HTR-8/SVneo (cell line): ENCODE measurements at places on chromosomes 13 and 19.

DNA sequence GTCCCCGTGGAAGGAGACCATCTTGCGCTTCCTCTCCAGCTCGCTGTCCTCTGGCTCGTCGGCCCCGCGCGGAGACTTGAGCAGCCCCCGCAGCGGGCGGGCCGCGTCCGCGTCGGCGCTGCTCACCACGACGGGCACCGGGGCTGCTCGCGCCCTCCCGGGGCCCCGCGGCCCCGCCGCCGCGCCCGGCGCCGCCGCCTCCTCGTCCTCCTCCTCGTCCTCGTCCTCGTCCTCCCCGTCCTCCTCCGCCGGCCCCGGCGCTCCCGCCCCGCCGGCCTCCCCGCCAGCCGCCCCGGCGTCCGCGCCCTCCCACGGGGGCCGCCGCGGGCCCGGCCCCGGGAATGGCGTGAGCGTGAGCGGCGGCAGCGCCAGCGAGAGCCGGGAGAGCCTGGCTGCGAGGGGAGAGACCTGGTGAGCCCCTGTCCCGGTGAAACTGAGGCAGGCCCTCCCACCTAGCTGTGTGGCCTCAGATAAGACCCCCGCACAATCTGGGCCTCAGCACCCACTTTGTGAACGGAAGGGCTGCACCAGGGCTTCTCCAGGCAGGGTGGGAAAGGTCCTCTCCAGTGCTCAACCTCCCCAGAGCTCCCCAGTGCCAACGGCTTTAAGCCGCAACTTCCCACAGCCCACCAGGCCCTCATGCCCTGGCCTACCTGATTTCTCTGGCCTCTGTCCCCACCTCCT lies 17.8 kb downstream of the LMTK3 start:
- DNase-seq: no peak

- DNase-seq: no peak
These were observed 76.7 kb upstream of the GPR183 start for GRCh38 chr13:99383946-99384345.

DNA sequence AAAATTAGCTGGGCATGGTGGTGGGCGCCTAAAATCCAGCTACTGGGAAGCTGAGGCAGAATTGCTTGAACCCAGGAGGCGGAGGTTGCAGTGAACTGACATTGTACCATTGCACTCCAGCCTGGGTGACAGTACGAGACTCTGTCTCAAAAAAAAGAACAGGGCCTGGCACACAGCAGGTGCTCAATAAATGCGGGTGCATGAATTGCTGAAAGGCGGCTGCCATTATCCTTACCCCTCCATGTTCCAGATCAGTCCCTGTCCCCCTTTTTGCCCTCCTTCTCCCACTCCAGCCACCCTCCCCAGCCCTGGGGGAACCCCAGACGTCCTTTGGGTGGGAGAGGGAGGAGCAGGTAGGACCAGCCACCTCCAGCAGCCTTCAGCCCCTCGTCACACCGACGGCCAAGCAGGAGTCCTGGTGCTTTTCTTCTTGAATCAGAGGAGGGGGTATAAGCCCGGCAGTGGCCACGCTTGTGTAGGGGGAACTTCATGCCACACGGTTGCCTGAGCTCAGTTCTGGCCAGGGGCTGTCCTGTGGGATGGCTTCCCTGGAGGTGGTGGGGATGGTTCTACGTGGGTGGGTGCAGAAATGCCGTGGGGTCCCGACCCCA lies 20.4 kb upstream of the NFIC start:
- DNase-seq: no peak

GRCh38 chr19:13843104-13843921 lies 33.6 kb upstream of the NANOS3 start:
- no peak for DNase-seq

- DNase-seq: no peak
These were observed 14.8 kb downstream of the EPSTI1 start for GRCh38 chr13:42977219-42977659.

DNA sequence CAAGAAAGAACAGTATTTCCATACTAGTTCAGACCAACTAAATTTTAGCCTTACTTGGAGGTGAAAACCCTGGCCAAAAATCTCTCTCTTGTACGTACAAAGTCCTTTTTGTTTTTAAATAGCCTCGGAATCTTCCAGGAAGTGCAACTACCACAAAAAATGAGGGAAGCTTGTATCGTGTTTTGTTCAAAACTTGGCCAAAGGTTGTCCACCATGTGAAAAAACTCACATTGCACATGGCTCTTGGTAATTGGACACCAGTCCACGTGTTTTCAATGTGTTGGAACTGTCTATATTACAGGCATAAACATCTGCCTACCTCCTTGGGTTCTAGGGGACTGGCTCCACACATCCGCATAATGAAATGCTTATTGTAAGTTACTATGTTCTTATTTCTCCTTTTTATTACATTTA lies 15.2 kb upstream of the STRN4 start:
- no peak for DNase-seq

DNA sequence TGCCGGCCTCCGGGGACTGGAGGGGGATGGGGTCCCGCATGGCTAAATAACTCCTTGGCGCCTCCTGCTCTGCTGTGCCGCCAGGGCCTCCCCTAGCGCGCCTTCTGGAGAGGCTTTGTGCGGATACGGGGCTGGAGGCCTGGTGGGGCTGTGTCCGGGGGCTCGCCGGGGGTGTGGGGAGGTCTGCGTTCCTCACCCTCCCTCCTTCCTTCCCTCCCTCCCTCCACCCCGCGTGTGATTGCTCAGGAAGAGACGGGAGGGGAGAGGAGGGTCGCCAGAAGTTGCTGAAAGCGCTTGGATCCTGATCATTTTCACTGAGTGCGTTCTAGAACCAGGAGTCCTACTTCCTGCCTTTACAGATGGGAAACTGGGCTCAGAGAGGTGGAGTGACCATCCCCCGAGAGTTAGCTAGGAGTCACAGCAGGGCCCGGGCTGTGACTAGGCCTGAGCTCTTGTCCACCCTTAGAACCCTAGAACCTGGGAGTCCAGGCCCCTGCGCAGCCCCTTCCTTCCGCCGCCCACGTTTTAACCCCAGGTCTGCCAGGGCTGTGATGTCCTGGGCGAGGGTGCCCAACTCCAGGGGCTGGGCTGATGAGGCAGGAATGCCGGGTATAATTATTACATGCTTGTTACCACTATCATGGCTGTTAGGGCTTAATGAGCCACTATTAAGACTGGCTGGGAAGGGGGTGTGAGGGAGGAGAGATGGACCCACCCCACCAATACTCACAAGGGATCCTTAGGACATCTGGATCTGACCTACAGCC lies 782 bp upstream of the JUND start:
- DNase-seq: no peak

- no peak for DNase-seq
These were observed 15.5 kb downstream of the SETDB2 start for GRCh38 chr13:49459580-49459979.

- DNase-seq: no peak
These were observed 23.6 kb downstream of the IRS2 start for GRCh38 chr13:109762791-109763190.

DNA sequence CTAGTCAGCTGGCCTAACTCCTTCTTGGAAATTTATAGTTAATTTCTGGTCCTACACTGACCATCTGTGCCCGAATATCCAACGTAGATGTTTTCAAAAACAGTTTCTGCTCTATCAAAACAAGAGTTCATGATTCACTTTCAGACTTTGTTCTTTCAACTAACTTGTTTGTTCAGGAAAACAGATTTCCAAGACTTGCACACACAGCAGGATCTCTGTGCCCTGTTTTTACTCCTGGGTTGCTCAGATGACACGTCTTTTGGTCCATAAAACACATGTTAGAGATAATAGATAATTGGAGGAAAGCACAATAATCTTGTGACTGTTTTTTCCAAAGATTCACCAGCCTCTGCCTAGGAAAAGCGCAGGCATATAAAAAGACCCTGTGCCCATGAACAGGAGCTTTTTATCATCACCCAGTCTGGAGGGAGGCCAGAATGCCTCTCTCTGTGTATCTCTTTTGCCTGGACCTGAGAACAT lies 218.0 kb downstream of the IRS2 start:
- DNase-seq: no peak

- DNase-seq: no peak
These were observed 11.2 kb downstream of the IGFL1 start for GRCh38 chr19:46240693-46241092.

DNA sequence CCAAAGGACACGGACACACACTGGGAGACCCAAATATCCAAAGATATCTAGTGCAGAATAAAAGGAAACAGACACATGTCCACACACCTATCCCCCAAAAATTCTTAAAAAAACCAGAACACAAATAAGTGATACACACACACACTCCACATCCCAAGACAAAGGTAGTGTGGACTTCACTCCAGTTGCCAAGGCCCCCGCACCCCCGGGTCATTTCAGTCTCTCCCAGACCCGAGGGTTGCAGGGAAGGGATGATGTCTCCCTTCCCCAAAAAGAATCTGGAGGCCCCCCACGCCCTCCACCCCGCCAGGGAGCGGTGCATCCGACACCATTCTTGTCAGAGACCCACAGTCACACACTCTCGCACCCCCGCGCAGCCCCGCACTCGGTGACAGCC lies 407 bp downstream of the DPF1 start:
- DNase-seq: no peak

GRCh38 chr19:42246143-42246921 lies 3.9 kb upstream of the GSK3A start:
- DNase-seq: peak; percentile 58

DNA sequence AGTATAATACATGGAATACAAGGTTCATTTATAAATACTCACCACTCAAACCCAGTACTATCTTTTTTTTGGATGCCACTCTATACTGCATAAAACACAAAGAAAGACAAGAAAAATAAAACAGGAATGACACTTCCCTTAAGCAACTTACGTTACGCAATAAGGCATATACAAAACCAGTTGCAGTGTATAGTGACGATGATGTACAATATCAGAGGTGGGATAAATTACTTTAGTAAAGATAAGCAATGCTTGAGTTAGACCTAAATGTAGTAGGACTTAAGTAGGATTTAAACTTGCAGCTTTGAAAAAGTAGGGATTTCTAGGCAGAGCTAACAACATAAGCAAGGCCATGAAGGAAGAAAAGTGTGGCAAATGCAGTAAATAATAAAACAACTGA lies 374.9 kb downstream of the SPRY2 start:
- DNase-seq: no peak

DNA sequence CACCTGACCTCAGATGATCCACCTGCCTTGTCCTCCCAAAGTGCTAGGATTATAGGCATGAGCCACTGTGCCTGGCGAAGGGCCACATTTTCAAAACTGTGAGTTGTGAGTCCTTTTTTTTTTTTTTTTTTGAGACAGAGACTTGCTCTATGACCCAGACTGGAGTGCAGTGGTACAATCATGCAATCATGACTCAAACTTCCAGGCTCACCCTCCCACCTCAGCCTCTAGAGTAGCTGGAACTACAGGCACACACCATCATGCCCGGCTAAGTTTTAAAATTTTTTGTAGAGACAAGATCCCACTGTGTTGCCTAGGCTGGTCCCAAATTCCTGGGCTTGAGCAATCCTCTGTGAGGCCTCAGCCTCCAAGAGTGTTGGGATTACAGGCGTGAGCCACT lies 3.8 kb upstream of the MYPOP start:
- no peak for DNase-seq

DNA sequence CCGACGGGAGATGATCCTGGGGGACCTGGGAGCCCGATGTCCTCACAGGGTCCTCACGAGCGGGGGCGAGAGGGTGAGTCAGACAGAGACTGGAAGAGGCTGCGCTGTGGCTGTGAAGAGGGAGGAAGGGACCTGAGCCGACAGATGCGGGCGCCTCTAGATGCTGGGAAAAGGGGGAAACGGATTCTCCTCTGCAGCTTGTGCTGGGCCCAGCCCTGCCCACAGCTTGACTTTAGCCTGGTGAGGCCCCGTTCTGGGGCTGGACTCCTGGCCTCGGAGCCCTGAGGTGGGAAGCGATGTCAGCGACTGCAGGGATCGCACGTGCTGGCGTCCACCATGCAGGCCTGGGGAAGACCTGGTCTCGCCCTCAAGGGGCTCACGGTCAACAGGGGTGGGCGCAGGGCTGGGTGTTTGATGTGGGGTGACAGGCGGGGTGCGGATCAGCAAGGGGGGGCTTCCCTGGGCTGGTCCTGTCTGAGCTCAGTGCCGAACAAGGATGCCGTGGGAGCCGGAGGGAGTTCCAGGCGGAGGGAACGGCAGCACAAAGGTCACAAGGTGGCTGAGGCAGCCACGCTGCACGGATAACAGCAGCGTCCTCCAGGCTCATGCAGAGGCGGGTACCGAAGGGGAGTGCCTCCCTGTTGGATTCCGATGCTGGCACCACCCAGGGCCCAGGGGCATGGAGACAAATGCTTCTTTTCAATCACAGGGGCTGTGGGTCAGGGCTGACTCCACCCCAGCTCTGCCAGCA lies 31.8 kb downstream of the PIP5K1C start:
- DNase-seq: no peak

- DNase-seq: no peak
These were observed 397.8 kb upstream of the HTR2A start for GRCh38 chr13:47294691-47295090.

- DNase-seq: no peak
These were observed 254.5 kb downstream of the FGF14 start for GRCh38 chr13:102147353-102147752.

GRCh38 chr19:18750295-18750970 lies 40.7 kb downstream of the COMP start:
- DNase-seq: no peak

DNA sequence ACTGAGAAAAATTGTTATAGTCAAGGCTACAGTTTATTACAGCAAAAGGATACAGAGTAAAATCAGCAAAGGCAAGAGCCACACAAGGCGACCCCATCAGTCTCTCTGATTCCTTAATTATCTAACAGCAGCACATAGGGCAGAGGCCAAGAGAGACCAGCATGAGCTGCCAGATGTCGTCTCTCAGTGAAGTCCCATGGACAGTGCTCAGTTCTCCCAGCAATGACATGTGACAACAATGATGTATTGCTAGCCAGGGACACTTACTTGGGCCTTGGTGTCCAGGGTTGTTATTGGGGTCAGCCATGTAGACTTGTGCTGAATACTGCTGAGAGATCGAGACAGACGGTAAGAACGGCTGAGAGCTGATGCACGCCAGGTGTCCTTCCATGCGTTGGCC lies 22.3 kb downstream of the ZSWIM9 start:
- no peak for DNase-seq

DNA sequence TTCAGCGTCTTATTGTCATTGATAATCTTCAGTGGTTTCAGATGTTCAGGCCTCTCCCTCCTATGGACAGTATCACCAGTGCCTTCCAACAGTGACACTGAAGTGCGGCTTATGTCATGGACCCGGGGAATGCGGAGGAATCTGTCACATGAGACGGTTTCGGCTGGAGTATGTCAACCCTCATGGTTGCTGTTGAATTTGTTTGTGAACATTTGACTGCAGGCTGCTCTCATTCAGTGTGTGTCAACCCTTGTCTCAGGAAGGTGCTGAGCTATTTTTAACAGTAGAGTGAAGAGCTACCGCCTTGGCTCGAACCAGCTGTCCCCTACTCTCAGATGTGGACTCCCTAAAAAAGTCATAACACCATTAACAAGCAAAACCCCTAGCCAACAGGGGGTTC lies 138.8 kb upstream of the RNF113B start:
- DNase-seq: no peak

GRCh38 chr19:44876930-44877535 lies 14.0 kb upstream of the TOMM40 start:
- no peak for DNase-seq

DNA sequence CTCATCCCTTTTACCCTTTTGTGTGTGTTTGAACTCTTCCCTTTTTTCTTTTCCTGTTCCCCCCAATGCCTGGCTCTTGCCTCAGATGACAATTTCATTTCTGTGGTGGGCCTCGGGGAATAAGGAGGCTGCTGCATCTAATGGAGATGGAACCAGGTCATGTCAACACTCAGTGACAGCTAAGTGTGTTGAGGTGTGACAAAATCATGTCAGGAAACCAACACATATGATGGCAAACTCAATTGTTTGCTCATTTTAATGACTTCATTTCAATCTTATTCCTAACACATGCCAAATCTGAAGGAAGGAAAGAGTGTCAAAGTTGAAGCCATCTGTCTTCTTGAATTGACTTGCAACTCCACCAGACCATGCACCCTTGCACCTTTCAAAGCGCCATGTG lies 36.7 kb downstream of the TNFSF11 start:
- DNase-seq: no peak
